ENCODE measurements at places on chromosomes 11 and 22.

- no peak for DNase-seq
- H3K4me1 ChIP-seq, result peaks cover 33% of the 10 kb centered on the region
- H3K4me3 ChIP-seq, result no peak overlapping the region
- H3K27ac ChIP-seq, result no peak overlapping the region
- no peaks in the 10 kb centered on the region for H3K27me3 ChIP-seq
These were observed 313.6 kb upstream of the ANO3 start for GRCh38 chr11:26018336-26018735.

DNA sequence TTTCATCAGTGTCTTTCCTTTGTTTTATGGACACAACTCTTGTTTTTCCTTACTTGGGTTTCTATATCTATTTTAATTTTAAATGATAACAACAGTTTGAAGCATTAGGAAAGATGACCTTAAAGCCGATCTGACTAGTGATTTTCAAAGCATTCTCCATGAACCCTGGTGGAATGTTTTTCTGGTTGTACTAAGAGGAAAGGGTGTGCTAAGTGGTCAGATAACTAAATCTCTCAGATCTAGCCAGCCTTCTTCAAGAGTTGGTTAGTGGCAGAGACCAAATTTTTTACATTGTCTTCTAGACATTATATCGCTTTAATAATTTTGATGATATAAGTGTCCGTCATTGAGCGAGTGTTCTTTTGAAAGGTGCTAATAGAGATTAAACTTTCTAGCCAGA lies 134.4 kb downstream of the METTL15 start:
- no peak overlapping the region for H3K4me3 ChIP-seq
- peaks cover 11% of the 10 kb centered on the region for H3K4me1 ChIP-seq
- H3K27ac ChIP-seq, result no peak overlapping the region

DNA sequence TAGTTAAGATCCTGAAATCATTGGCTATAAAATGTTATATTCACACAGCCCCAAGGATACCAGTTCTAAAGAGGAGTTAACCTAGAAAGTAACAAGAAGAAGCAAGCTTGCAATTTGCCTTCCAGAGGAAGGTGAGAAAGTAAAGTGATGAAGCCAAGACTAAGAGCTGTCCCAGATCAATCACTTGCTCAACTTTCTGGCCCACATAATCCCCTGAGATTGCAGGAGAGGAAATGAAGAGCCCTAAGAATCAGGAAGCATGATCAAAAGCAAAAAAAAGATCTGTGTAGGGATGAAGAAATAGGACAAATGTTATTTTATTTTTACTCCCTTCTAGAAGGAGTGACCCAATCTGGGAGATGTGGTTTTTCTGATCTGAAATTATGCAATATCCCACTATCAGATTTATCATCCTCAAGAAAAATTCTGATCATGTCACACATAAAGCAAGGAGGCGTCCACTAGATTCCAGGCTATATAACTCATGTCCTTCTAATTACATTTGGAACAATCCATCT lies 180.3 kb upstream of the GUCY1A2 start:
- H3K4me3 ChIP-seq, result no peak overlapping the region
- no peak overlapping the region for H3K27ac ChIP-seq
- peaks cover 9% of the 10 kb centered on the region for H3K4me1 ChIP-seq
- no peak for DNase-seq
- no peaks in the 10 kb centered on the region for H3K27me3 ChIP-seq

DNA sequence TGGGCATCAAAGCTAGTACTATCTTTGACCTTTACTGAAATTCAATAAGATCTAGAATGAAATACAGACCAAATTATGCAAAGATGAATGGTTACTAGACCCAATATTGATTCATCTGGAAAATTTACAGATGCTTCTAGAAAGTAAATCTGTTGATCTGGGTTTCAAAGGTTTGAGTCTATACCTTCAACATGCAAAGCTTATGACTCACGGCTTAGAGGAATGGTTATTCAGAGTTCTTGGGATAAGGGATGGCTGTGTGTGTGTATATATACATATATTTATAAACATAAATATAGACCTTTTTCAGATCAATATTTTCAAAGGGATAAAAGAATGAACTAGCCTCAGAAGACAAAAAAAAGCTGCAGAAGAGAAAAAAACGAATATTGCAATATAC lies 1.3 kb downstream of the SPTY2D1 start:
- no peak for DNase-seq
- H3K36me3 ChIP-seq, result no peaks in the 10 kb centered on the region
- peaks cover 19% of the 10 kb centered on the region for H3K4me1 ChIP-seq
- H3K4me3 ChIP-seq, result peak overlapping the region; percentile 96
- peaks cover 19% of the 10 kb centered on the region for H3K27me3 ChIP-seq

DNA sequence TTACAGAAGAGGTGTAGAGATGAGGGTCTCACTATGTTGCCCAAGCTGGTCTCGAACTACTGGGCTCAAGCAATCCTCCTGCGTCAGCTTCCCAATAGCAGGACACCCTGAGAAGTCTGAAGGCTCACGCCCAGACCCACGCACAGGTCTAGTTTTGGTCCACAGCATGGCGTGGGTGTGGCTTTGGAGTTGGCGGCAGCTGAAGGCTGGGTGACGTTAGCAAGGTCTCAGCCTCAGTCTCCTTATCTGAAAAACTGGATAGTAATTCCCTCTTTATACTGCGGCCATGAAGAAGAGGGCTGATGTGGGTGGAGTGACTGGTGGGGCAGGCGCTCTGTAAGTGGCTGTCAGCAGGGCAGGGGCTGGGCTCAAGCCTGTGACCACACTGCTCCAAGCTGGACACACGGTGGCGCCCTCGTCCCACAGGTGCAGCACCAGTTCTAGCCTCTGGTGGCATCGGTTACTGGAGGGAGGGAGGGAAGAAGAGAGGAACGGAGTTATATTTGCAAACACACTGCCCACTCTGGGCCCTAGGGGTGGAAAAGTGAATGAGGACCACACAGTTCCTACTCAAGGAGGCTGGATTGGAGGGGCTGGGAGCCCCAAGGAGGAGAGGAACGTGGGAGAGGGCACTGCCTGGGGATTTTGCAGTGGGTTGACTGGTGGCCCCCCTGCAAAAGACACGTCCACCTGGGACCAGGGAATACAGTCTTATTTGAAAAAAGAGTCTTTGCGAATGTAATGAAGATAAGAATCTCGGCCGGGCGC lies 19.6 kb upstream of the CARD10 start:
- H3K27ac ChIP-seq, result no peak overlapping the region
- H3K4me1 ChIP-seq, result peaks cover 19% of the 10 kb centered on the region
- no peaks in the 10 kb centered on the region for H3K27me3 ChIP-seq
- no peaks in the 10 kb centered on the region for H3K36me3 ChIP-seq
- no peak overlapping the region for H3K4me3 ChIP-seq

- no peak overlapping the region for H3K27ac ChIP-seq
- no peak overlapping the region for H3K4me3 ChIP-seq
- DNase-seq, result no peak
- H3K27me3 ChIP-seq, result no peaks in the 10 kb centered on the region
These were observed 78.7 kb downstream of the PIWIL3 start for GRCh38 chr22:24695561-24696511.

DNA sequence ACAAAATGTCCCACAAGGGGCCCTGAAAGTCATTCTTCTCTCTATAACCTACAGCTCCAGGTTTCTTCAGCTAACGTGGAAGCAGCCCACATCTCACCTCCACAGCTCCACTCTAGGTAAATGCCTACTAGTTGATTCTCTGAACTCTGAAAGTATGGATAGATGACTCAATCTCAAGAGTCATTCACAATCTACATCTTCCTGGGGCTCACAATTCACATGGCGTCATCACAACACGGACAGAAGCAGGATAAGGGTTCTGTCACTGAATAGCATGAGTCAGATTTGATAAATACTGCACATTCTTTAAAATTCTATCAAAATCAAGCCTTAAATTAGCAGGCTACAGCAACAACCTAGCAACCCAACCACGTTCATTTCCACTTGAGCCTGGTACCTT lies 96.3 kb downstream of the PLEKHA7 start:
- peaks cover 11% of the 10 kb centered on the region for H3K36me3 ChIP-seq
- DNase-seq, result no peak
- H3K27ac ChIP-seq, result no peak overlapping the region
- no peak overlapping the region for H3K4me3 ChIP-seq
- H3K27me3 ChIP-seq, result peaks cover 12% of the 10 kb centered on the region

DNA sequence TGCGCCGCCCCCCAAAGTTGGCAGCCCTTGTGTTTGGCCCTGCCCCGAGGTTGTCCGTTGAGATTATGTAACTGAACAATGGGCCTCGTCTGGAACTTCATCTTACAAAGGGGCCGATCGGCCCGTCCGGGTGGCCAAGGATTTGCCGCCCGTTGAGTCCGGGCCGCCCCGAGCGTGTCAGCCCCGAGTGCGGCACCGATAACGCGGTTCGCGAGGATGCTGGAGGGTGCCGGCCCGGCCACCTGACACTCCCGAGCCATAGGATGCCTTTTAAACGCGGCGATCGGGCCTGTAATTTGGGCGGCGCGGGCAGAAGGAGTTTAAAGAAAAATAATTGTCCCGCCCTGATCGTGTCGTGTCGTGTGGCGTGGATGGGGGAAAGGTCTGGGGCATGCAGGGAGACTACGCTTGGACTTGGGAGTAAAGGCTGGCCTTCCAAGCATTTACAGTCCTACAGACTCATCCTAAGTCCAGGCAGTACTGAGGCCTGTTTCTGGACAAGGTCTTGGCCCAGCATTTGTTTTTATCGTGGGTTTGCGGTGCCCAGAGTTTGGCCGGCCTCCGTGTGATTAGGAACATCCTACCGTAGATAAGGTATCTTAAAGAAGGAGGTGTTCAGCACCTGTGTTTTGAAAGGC lies 1.3 kb downstream of the WEE1 start:
- H3K36me3 ChIP-seq, result peaks cover 5% of the 10 kb centered on the region
- no peaks in the 10 kb centered on the region for H3K27me3 ChIP-seq
- peak overlapping the region; percentile 96 for H3K27ac ChIP-seq
- no peak for DNase-seq
- peaks cover 53% of the 10 kb centered on the region for H3K4me1 ChIP-seq

- DNase-seq, result no peak
- peaks cover 40% of the 10 kb centered on the region for H3K36me3 ChIP-seq
- H3K27me3 ChIP-seq, result no peaks in the 10 kb centered on the region
- H3K4me3 ChIP-seq, result no peak overlapping the region
These were observed 81.7 kb downstream of the AMOTL1 start for GRCh38 chr11:94849839-94850238.

DNA sequence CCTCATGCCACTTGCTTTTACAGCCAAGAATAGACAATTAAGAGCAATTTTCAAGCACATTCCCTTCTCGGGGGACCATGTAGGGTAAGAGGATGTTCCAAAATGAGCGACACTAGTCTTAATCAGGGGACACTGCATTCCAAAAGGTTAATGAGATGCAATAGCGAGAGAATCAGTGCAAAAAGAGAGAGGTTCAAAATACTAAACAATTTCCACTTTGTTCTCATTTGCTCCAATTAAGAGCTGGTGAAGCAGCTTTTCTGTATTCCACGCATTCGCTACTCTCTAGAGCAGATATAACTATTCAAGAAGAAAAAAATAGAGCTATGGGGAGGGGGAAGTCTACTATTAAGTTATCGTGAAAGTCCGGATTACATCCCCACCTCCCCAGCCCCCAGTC lies 811 bp downstream of the LRRC4C start:
- no peak for DNase-seq
- peaks cover 2% of the 10 kb centered on the region for H3K27me3 ChIP-seq
- no peak overlapping the region for H3K4me3 ChIP-seq
- H3K4me1 ChIP-seq, result peaks cover 15% of the 10 kb centered on the region
- H3K36me3 ChIP-seq, result no peaks in the 10 kb centered on the region
- no peak overlapping the region for H3K27ac ChIP-seq

- no peaks in the 10 kb centered on the region for H3K27me3 ChIP-seq
- peaks cover 16% of the 10 kb centered on the region for H3K4me1 ChIP-seq
- H3K4me3 ChIP-seq, result no peak overlapping the region
- no peak overlapping the region for H3K27ac ChIP-seq
These were observed 4.9 kb upstream of the SOX6 start for GRCh38 chr11:16361108-16361865.

GRCh38 chr11:66421492-66422205 lies 814 bp downstream of the NPAS4 start:
- H3K4me3 ChIP-seq, result no peak overlapping the region
- peaks cover 46% of the 10 kb centered on the region for H3K27me3 ChIP-seq
- H3K4me1 ChIP-seq, result peaks cover 2% of the 10 kb centered on the region
- DNase-seq, result peak; percentile 95

DNA sequence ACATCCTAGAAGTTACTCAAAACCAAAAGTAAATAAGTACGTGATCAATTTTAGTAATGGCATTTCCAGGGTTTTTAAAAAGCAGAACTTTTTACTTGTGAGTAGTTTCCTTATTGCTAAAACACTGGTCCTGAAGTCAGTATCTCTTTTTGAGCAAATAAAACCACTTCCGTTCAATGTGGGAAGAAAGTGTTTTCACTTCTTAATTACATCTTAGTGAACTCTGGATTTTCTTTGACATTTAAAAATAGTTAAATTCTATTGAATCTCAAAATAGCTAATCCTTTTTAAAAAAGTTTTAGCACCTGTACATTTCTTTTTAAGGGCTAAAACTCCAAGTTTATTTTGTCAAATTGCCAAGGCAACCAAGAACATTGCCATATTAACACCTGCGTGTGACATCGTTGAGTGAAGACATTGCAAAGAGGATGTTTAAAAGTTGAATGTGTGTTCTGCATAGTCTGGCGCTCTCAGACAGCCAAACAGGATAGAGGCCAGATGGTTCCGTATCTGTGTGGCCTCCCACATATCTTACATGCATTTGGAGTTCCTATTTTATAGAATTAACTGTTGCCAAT lies 17.2 kb upstream of the OR5B21 start:
- peaks cover 17% of the 10 kb centered on the region for H3K27me3 ChIP-seq
- peaks cover 5% of the 10 kb centered on the region for H3K36me3 ChIP-seq
- no peak for DNase-seq
- H3K27ac ChIP-seq, result no peak overlapping the region

DNA sequence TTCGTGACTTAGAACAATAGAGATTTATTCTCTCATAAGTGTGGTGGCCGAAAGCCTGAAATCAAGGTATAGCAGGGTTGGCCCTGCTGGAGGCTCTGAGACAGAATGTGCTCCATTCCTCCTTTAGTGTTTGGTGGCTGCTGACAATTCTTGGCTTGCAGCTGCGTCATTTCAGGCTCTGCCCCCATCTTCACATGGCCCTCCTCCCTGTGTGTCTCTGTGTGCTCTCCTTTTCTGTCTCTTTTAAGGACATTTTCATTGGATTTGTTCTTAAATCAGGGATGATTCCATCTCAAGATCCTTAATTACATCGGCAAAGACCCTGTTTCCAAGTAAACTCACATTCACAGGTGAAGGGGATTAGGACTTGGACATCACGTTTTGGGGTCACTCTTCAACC lies 10.2 kb upstream of the APOL6 start:
- no peaks in the 10 kb centered on the region for H3K36me3 ChIP-seq
- no peak overlapping the region for H3K4me3 ChIP-seq
- no peak for DNase-seq
- H3K27ac ChIP-seq, result peak overlapping the region; percentile 86
- no peaks in the 10 kb centered on the region for H3K27me3 ChIP-seq

- H3K27ac ChIP-seq, result no peak overlapping the region
- H3K4me1 ChIP-seq, result peaks cover 15% of the 10 kb centered on the region
- H3K4me3 ChIP-seq, result no peak overlapping the region
- no peaks in the 10 kb centered on the region for H3K36me3 ChIP-seq
- DNase-seq, result no peak
These were observed 32.2 kb downstream of the ART5 start for GRCh38 chr11:3609416-3610265.
